Naive thymus-derived CD8-positive, alpha-beta T cell (primary cell): ENCODE measurements at places on chromosomes 6 and 20. TPM values are rescaled to one million over a fixed set of nuclear protein-coding genes. Genes with fewer than 3 reads are reported as not detected.

Gene C20orf202
- total RNA-seq, result 0.68 TPM

Gene DOK5
- total RNA-seq, result not detected

Gene SLC32A1
- total RNA-seq, result not detected

Gene ZC2HC1B
- total RNA-seq, result not detected

Gene PDE7B
- total RNA-seq, result 0.49 TPM

Gene TRERF1
- 18.2 TPM for total RNA-seq

Gene ZSCAN23
- total RNA-seq, result 2.8 TPM

Gene GMDS
- 11.4 TPM for total RNA-seq

Gene ECT2L
- total RNA-seq, result 0.26 TPM

Gene RRAGD
- 3.9 TPM for total RNA-seq

Gene EFCAB8
- total RNA-seq, result 2.2 TPM

Gene CST1
- not detected for total RNA-seq

Gene ANGPT4
- not detected for total RNA-seq

GRCh38 chr20:43680981-43681380 is 14.1 kb downstream of the MYBL2 start:
- DNase-seq, result no peak

GRCh38 chr20:46323557-46323956 is 15.3 kb upstream of the CDH22 start:
- no peak for DNase-seq

DNA sequence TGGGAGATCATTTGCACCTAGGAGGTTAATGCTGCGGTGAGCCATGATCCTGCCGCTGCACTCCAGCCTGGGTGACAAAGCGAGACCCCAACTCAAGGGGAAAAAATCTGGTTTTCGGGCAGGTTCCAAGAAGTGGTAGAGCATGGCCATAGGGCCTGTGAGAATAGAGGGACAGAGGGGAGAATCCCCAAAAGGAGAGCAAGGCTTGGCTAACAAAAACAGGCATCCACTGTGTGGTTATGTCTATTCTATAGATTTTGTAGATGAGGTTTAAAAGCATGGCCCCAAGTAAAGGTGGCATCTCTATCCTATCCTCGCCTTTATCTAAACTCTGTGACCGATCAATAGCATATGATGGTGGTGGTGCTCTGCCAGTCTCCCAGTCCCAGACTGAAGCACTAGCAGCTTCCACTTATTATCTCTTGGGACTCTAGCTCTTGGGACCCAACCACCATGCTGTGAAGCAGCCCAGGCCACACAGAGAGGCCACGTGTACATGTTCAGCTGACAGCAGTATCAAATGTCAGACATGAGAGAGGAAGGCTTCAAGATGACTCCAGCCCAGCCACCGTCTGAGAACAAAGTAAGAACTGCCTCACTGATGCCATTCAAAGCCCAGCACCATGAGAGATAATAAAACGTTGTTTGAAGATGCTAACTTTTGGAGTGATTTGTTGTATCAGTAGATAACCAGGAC is 27.7 kb downstream of the EIF2S2 start:
- no peak for DNase-seq

GRCh38 chr6:154247119-154247861 is 109.3 kb downstream of the IPCEF1 start:
- peak; percentile 54 for DNase-seq

GRCh38 chr6:82017288-82017687 is 230.3 kb downstream of the IBTK start:
- DNase-seq, result no peak

- DNase-seq, result no peak
Observed at GRCh38 chr6:101281266-101281665, 112.2 kb upstream of the GRIK2 start.

DNA sequence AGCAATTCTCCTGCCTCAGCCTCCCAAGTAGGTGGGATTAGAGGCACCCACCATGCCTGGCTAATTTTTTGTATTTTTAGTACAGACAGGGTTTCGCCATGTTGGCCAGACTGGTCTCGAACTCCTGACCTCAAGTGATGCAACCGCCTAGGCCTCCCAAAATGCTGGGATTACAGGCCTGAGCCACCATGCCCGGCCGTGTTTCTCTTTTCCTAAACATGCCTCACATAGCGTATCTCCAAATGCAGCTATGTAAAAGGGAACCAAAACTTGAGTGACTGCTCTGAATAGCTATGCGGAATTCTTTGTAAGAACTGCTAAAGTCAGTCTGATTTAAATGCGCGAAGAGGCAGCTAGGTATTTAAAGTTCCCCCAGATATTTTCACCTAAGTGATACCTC is 20.5 kb downstream of the BPIFA2 start:
- DNase-seq, result no peak

DNA sequence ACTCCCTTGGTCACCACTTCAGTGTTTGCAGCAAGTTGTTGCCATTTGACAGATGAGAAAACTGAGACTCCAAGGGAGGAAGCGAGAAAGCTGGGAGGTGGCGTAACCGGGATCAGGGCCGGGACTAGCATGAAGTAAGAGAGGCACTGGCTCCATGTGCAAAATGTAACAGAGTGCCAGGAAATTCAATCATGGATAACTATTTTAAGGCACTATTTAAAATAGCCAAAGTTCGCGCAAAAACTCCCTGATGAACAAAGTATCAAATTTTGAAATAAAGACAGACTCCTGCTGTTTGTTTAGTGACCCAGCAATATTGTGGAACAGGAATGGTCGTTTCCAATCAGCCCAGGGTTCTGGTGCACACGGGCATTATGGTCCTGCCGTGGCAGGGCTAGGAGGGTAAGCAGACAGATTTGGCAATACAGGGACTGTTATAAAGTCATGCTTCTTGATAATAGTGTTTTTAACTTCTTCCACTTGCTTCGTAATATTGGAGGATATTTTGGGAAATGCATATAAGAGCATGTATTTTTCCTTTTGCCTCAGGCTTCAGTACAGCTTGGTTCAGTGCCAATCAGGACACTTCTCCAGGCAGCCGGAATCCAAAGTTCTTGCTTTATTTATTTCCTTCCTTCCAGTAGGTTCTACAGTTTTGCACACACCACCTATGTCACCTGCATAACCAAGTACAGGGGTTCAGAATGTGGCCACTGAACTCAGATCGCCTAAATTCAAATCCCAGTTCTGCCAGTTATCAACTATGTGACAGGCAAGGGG is 141.6 kb downstream of the EYA2 start:
- DNase-seq, result no peak

DNA sequence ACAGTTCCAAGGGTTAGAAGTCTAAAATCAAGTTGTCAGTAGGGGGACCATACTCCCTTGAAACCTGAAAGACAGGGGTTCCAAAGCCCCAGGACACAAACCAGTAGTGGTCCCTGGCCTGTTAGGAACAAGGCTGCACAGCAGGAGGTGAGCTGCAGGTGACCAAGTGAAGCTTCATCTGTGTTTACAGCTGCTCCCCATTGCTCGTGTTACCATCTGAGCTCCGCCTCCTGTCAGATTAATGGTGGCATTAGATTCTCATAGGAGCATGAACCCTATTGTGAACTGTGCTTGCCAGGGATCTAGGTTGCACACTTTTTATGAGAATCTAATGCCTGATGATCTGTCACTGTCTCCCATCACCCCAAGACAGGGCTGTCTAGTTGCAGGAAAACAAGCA is 25.3 kb upstream of the SIM1 start:
- DNase-seq, result no peak

GRCh38 chr6:73528897-73529296 is 8.1 kb upstream of the EEF1A1 start:
- no peak for DNase-seq

GRCh38 chr6:71579902-71580301 is 291.3 kb downstream of the OGFRL1 start:
- DNase-seq, result no peak

- peak; percentile 14 for DNase-seq
Observed at GRCh38 chr6:148464319-148465010, 121.8 kb downstream of the SASH1 start.

DNA sequence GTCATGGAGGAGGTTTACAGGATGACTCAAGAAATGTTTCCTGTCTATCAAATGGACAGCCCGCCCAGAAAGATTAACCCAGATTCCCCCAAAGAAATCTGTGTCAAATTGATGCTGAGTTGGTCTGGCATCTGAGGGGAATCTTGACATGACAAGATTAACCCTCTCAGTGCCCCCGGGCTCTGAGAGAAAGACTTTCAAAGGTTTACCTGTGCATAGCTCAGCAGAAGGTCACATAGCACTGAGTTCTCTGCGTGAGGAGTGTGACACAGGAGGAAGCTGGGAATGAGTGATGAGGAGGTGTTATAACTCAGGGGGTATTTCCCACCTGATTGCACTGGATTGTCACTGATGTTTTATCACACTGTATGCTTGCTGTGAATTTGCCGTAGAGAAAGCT is 601.2 kb downstream of the DHX35 start:
- DNase-seq, result no peak

DNA sequence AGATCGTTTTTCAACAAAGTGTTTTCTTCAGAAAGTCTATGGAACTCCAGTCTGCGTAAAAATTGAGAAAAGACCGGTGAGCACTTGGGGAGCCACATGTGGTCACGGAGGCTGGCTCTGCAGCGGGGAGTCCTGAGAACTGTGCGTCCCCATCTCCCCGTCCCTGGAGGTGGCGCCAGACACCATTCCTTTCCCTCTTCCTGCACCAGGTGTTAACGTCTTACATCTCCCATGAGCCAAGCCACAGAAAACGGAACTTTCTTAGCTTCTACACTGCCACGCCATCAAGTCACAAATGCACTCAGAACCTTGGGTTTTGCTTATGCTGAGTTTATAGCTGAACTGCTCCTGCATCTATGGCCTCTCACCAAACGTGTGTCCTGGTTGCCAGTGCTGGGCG is 62.6 kb downstream of the GINS1 start:
- DNase-seq, result peak; percentile 12

DNA sequence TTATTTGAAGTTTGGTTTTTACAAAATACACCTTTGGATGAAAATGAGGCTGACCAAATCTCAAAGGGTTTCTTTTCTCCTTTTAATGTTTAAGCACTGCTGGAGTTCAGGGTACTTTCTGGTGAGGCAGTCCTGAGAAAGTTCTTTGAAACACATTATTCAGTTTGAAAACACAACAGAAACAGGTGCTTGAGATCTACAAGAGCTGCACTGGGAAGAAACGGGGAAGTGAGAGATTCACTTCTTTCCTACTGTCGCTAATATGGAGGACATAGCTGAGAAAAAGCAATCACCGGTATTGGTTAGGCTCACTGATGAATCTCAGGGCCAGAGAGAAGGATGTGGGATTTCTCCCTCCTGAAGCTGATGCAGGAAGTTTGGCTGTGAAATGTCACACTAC is 22.9 kb upstream of the TMEM170B start:
- DNase-seq, result no peak
